ENCODE measurements at places on chromosomes 4 and X. TPM values are rescaled to one million over a fixed set of nuclear protein-coding genes. Genes with fewer than 3 reads are reported as not detected.

GAGE2A gene
- total RNA-seq, result not detected

- DNase-seq, result no peak
Observed at GRCh38 chr4:98289375-98289774, 28.2 kb downstream of the RAP1GDS1 start.

GRCh38 chr4:99209671-99210070 lies 9.4 kb downstream of the ADH6 start:
- DNase-seq, result no peak

GRCh38 chr4:17511509-17511949 lies 361 bp downstream of the QDPR start:
- no peak for DNase-seq
